ENCODE measurements at places on chromosomes 3 and 15.

DNA sequence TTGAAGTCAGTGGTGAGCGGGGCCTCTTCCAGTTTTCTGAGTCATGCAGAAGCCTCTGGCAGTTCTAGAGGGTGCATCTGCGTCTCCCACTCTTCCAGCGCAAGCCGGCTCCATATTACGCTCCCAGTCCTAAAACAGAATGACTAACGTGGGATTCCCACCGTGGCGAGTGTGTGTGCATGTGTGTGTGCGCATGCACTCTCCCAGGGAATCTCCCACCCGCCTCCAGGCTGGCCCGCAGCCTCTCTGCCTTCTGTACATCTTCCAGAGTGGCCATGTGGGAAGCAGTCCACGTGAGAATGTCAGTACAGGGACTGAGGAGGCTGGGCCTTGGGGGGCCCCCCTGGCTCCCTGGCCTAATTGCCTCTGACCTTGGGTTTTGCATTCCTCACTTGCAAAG is 87.7 kb downstream of the LSM3 start:
- DNase-seq: peak; percentile 24

DNA sequence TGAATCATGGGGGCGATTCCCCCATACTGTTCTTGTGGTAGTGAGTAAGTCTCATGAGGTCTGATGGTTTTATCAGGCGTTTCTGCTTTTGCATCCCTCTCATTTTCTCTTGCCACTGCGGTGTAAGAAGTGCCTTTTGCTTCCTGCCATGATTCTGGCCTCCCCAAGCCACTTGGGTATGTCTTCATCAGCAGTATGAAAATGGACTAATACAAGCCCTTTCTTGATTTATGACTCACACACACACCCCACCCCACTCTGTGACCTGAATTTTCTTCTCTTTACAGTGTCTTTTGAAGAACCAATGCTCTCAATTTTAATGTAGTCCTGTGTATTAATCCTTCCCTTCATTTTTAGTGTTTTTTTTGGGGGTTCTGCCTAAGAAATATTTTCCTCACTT is 244.8 kb downstream of the PLCL2 start:
- no peak for DNase-seq

DNA sequence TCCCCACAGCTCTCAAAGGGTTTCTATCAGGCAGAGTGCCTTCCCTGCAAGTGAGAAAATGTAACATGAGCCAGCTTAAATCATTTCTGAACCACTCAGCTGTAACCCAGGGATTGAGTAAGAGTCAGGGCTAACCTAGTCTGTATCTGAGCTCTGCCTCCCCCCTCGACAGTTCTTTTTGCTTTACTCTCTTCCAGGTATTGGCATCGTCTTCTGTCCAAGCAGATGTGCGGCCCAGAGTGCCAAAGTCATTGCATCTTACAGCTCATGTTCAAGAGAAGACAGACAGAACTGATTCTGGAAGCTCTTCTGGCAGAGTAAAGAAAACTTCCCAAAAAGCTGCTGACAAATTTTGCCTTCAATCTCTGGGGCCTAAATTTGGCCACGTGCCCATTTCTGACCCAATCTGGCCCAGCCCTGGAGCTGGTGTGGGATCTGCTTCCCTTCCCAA is 74.8 kb downstream of the ABHD5 start:
- no peak for DNase-seq

DNA sequence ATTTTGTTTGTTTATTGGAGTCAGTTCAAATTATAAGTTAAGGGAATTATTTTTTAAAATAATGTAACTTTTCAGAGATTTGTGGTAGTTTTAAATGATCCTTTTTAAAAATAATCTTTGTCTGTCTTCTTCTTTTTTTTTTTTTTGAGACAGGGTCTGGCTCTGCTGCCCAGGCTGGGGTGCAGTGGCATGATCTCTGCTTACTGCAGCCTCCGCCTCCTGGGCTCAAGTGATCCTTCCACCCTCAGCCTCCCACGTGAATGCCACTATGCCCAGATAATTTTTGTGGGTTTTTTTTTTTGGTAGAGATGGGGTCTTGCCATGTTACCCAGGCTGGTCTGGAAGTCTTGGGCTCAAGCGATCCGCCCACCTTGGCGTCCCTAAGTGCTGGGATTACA is 12.6 kb downstream of the FNDC3B start:
- no peak for DNase-seq

DNA sequence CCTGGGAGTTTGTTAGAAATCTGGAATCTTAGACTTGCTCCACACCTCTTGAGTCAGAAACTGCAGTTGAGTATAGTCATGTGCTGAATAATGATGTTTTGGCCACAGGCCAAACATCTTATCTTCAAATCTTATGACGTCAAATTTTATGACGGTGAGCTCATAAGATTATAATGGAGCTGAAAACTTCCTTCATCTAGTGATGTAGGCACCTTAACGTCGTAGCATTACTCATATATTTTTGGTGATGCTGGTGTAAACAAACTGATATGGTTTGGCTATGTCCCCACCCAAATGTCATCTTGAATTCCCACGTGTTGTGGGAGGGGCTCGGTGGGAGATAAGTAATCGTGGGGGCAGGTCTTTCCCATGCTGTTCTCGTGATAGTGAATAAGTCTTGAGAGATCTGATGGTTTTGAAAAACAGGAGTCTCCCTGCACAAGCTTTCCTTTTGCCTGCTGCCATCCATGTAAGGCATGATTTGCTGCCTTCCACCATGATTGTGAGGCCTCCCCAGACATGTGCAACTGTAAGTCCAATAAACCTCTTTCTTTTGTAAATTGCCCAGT is 268.0 kb upstream of the PROK2 start:
- DNase-seq: no peak

DNA sequence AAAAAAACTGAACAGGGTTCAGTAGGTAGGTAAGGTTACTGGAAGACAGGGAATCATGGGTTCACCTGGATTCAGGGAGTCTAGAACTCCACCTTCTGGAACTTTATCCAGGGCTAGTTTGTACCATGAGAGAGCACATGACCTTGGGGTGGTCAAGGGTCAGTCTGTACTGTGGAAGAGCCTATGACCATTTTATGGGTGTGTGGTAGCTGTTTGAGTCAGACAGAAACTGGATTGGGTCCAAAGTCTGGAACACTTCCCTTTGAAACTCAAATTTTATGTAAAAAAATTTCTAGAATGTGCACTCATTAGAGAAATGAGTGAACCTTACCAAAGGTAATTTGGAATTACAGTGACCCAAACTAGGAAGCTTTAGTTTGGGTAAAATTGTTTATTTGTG is 486.0 kb upstream of the AGTR1 start:
- DNase-seq: no peak

DNA sequence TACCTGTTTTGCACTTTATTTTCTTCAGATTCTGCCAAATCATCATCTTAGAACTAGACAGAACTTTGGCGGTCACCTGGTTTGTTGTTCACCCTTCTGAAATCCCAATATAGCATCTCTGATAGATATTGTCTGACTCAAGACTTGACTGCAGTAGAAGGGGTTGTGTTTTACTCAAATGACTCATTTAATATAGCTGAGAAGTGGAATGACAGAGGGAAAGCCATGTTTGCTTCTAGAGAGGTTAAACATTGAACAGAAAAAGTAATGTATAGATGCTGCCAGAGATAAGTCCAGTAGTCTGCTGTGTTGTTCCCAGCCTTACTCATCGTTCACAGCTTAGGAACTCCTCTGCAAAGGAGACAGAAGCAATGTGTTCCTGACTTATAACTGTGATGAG is 402.0 kb downstream of the AGBL1 start:
- no peak for DNase-seq

GRCh38 chr15:92158426-92158825 is 235.3 kb upstream of the ST8SIA2 start:
- DNase-seq: no peak

GRCh38 chr15:40846841-40847222 is 3.0 kb downstream of the SPINT1 start:
- DNase-seq: no peak

GRCh38 chr3:39468108-39468436 is 592 bp downstream of the MOBP start:
- no peak for DNase-seq

DNA sequence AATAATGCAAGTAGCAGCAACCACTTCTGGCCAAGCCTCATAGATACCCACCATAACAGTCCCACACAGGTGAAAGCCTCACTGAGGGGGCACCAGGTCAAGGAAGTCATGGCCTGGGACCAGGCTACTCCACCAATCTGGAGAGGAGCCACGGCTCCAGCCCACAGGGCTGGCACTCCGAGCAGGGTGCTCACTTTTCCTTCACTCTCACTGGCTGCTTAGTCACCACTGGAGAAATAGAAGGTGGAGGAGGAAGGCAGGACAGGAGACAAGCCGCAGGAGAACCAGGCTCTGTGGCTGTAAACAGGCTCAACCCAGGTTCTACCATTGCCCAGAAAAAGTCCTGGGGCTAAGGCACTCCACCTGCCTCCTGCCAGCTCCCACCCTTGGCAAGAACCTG is 1.2 kb downstream of the USP19 start:
- no peak for DNase-seq

GRCh38 chr15:52014616-52015015 is 4.4 kb upstream of the MAPK6 start:
- no peak for DNase-seq

GRCh38 chr15:60529332-60529731 is 50.4 kb upstream of the ICE2 start:
- DNase-seq: no peak

GRCh38 chr3:32592011-32592410 is 21.4 kb upstream of the DYNC1LI1 start:
- DNase-seq: no peak

GRCh38 chr3:120171134-120171873 is 77.1 kb upstream of the GSK3B start:
- DNase-seq: no peak

- no peak for DNase-seq
These were observed 1.2 kb downstream of the CLSTN2 start for GRCh38 chr3:139935866-139936817.

- DNase-seq: no peak
These were observed 6.7 kb downstream of the LNP1 start for GRCh38 chr3:100407977-100408532.

DNA sequence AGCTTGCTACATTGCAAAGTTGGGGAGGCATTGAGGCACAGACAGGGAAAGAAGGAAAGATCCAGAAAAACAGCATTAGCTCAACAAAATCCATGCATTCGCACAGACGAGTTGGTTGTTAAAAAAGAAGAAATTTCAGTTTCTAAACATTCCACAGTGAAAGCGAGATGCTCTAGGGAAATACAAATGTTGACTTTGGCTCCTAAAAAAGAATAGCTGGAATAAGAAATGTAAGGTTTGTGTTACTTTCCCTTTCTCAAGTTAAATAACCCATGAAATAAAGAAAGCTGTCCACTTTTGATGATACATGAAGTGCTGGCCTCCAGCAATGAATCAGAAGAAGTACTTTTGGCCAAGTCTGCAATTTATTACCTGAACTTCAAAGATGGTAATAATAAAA is 465.1 kb downstream of the ERC2 start:
- DNase-seq: no peak

- peak; percentile 71 for DNase-seq
These were observed 42.9 kb downstream of the IGSF11 start for GRCh38 chr3:118991775-118992174.

- DNase-seq: no peak
These were observed 151.1 kb downstream of the IL20RB start for GRCh38 chr3:137108699-137109440.

DNA sequence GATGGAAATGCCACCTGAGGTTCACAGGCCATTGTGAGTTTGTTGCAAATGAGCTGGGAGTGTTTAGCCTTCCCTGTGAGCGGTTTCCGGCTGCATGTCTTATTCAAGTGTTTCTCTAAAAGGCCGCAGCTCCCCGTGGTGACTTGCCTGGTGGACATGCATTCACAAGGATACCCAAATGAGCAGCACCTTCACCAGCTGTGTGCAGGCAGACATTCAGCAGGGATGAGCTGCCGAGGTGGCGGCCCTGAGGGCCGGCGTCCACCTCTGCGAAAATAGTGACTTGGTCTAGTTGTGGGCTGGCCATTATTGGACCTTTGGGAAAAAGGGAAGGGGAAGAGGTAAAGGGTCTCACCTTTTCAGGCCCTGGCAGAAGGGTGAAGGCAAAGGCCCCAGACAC is 23.4 kb downstream of the SPSB4 start:
- DNase-seq: no peak

GRCh38 chr15:33508703-33509102 is 197.9 kb downstream of the RYR3 start:
- peak; percentile 32 for DNase-seq

GRCh38 chr3:24688446-24689148 is 193.9 kb upstream of the THRB start:
- no peak for DNase-seq

DNA sequence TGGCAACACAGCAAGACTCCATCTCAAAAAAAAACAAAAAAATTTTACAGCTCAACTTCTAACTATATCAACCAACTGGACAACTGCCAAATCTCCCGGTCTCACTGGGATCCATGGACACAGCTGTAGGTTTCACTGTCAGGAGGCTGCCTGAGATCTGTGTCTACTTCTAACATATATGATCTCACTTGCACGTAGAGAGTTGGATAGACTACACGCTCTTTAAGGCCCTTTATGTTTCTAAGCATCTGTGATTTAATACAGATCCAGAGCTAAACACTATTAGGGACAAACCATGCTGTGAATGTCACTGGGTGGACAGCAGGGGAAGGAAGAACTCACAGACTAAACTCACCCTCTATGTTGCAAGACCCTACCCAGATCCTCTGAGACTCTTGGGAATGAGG is 13.0 kb upstream of the APOD start:
- DNase-seq: no peak

GRCh38 chr3:143396790-143397189 is 277.2 kb downstream of the CHST2 start:
- no peak for DNase-seq

- DNase-seq: no peak
These were observed 67.2 kb downstream of the SCN5A start for GRCh38 chr3:38582316-38582715.
